CD4-positive, alpha-beta T cell treated with Interleukin-6 for 4 hours (primary cell): ENCODE measurements at places on chromosomes 11 and 22.
A peak's percentile ranks its signal among the peaks of the same experiment; 100 is the strongest.

- no peak for DNase-seq
Measured at GRCh38 chr11:31895926-31896325, 84.8 kb upstream of the PAX6 start.

DNA sequence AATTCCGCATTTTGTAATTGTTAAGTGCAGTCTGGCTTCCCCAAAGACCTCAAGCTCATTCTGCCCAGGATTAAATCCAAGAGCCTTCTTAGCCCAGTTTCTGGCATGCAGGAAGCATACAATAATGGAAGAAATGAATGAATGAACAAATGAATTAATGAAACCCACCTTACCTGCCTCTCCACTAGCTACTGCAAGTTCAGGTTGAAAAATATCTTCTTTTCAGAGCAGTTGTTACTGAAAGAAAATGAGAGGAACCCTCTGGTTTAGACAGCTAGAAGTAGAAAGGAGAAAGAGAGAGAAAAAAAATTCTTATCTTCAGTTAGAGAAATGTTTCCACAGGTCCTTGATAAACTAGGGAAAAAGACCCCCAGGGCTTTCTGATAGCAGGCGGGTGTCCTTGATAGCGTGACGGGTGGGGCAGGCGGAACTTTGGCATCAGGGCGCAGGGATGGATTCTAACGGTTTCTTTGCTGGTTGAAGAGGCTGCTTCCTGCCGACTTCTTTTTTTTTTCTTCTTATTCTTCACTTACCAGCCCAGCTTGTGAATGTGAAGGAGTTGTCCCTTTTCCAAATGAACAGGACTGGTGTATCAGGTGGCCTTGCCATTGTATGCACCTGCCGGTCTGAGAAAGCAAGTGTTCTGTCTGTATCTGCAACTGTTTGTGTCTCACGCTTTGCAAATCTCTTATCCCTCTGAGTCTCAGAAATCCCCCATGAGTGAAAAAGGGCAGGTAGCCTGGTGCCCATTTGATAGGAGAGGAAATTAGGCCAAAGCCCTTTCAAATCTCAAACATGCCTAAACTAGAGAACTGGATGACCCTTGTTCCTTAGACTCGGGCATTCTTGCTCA lies 10.0 kb downstream of the LMO2 start:
- DNase-seq, result no peak

- no peak for DNase-seq
Measured at GRCh38 chr11:79353706-79354105, 87.1 kb downstream of the TENM4 start.

DNA sequence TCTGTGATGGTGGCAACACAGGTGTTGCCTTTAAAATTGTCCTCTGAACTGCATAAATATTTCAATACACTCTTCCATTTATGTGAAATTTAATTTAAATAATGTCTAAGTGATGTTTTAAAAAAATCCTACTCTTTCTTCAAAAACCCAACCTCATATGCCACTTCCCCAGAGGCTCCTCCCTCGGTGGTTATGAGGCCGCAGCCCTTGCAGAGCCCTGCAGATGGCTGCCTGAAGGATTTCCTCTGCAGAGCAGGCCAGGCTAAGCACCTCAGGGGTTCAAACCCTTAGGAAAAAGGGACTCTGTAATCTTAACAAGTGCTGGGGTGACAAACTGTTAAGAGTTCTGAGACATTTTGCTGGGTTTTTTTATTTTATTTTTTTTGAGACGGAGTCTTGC lies 25.2 kb downstream of the MORC2 start:
- peak; percentile 75 for DNase-seq

GRCh38 chr11:122359081-122359571 lies 243.1 kb upstream of the BLID start:
- DNase-seq, result no peak

- peak; percentile 22 for DNase-seq
Measured at GRCh38 chr22:42473484-42474193, 41.4 kb upstream of the NFAM1 start.

DNA sequence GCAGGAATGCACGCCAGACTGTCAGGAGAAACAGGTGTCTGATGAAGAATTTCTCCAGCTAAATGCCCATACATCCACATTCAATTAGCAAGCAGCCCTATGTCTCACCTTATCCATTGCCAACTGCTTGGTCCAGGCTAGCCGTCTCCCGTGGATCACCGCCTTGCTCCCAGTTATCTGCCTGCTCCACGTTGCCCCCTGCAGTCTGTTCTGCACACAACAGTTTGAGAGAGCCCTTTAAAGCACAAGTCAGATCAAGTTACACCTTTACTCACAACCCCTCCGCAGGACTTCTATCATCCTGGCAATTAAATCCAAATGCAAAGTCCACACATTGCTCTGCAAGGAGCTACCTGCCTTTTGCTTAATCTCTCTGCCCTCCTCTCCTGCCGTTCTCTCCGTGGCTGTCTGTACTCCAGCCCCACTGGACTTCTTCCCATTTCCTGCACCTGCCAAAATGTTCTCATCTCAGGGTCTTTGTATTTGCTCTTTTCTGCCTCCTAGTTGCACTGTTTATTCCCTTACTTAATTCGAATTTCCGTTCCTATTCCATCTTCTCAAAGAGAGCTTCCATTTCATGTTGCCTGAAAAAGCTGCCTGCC lies 185.3 kb upstream of the LARGE1 start:
- DNase-seq, result no peak

DNA sequence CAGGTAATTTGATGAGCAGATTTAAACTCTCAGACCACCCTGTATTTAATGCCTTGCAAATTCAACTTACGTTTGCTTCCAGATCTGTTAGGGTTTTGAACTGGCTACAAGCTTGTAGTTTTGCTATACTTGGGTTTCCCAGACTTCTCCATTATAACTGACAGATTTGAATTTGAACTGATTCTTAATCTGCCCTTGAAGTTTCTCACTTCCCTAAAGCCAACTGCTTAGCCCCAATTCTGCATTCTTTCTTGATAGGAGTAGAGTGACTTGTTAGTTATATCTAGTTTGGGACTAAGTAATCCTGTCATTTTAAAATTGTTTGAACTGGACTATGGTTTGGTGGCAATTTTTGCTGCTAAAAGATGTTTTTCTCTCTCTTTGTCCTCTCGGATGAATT lies 9.7 kb downstream of the LAYN start:
- DNase-seq, result no peak

GRCh38 chr11:57778318-57779037 lies 16.9 kb downstream of the CTNND1 start:
- DNase-seq, result no peak

- no peak for DNase-seq
Measured at GRCh38 chr11:67256477-67257135, 9.7 kb upstream of the GRK2 start.

DNA sequence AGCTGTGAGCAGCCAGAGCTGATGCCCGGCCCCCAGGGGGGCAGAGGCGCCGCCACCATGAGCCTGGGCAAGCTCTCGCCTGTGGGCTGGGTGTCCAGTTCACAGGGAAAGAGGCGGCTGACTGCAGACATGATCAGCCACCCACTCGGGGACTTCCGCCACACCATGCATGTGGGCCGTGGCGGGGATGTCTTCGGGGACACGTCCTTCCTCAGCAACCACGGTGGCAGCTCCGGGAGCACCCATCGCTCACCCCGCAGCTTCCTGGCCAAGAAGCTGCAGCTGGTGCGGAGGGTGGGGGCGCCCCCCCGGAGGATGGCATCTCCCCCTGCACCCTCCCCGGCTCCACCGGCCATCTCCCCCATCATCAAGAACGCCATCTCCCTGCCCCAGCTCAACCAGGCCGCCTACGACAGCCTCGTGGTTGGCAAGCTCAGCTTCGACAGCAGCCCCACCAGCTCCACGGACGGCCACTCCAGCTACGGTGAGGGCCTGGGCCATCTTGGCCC lies 6.1 kb downstream of the CDC42EP1 start:
- peak; percentile 60 for DNase-seq
